Body of pancreas (tissue), 4 donors: ENCODE measurements at places on chromosomes 7 and 10.

GRCh38 chr7:1972744-1973143 is 260.0 kb downstream of the MAD1L1 start:
- DNase-seq: no peak

DNA sequence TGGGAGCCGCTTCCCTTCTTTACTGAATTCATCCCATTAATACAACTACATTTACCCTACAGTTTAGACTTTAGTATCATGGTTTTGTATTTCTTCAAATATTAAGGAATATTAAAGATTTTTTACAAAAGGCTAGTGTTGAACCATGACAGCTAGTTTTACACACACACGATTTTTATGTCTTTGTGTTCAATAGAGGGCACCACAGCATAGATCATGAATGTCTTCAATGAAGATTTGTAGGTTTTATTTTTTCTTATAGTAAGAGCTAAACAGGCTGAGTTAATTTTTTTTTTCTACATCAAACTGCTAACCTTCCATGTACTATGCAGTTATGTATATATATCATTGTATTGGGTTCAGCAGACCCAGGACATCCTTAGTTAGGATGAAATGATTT is 76.9 kb downstream of the SNX10 start:
- no peak for DNase-seq

DNA sequence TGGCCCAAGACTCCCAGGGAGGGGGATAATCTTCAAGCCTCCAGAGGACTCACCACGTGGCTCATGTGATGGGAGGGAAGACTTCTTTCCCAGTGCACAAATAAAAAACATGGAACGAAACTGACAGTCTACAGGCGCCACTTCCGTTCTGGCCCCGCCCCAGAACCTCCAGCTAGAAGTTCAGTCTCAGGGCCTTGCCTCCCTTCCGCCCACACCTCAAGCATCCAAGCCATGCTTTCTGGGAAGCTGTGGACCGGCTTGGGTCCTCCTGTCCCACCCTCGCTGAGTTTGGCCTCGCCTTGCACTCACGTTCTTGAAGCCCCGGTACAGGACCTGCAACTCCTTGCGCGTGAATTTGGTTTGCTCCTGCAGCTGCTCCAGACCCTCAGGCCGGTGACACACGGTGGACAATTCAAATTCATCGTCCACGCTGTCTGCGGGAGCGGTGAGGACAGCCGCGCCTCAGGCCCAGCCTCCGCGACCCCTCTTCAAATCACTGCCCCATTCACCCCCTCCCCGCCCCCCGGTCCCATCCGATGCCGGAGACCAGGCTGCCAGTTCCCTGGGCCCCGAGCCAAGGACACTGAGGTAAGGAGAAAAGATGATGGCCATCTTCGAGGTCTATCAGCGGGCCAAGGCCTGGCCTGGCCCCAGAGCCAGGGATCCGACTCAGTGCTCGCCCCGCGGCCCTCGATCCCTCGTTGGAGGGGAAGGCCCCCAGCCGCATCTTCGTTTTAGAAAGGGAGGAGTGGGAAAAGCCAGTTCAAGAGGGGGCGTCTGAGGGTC is 10.7 kb upstream of the OGA start:
- DNase-seq: no peak

DNA sequence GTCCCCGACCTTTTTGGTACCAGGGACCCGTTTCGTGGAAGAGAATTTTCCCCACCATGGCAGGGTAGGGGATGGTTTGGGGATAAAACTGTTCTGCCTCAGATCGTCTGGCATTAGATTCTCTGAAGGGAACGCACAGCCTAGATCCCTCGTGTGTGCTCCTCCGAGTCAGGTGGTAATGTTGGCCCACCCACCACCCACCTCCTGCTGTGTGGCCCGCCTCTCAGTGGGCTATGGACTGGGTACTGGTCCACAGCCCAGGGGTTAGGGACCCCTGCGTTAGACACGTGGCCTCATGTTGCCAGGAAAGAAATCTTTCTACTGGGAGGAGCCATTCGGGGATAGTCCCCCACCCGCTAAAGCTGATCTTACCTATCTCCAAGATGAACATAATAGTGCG is 27.0 kb downstream of the PFKFB3 start:
- DNase-seq: no peak

DNA sequence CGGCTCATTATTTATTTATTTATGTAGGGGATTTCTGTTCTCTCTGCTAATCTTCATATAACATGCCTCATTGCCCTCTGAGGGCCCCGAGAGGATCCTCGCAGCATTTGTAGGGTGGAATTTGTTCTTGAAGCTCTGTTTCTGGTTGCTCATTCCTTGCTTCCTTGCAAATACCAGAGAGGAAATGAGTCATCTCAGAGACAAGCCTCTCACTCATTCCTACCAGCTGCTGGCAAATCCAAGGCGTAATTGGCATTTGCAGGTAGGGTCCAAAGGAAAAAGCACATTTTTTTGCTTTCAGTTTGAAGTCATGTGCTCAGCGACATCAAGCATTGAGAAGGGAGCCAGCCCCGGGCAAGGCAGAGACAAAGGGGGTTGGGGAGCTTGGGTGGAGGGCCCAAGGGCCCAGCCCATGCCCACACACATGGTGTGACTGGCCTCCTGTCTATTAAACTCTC is 501.6 kb downstream of the GALNT17 start:
- no peak for DNase-seq

GRCh38 chr7:24756545-24757352 is 515 bp downstream of the GSDME start:
- peak; percentile 33 for DNase-seq

- DNase-seq: no peak
These were observed 631 bp downstream of the SUPV3L1 start for GRCh38 chr10:69180525-69181204.

GRCh38 chr10:109933984-109934565 is 10.8 kb upstream of the XPNPEP1 start:
- no peak for DNase-seq

DNA sequence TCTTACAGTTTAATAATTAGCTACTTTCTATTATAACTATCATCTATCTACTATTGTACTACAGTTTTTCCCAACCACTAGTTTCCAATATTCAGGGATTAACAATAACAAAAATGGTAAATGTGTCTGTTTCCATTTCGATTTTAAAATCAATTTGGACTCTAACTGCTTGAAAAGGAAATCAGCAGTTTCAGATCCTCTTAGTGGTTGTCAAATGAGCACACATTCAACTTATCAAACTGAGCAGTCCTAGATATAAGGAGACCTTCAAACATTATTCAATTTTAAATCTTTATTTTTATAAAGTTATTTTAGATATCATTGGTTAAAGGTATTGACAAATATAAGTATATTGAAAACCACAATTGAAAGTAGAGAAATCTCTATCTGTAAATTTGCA is 46.8 kb upstream of the CD36 start:
- no peak for DNase-seq

GRCh38 chr7:70621954-70622600 is 509.9 kb upstream of the GALNT17 start:
- no peak for DNase-seq

GRCh38 chr10:49283491-49283890 is 15.5 kb upstream of the C10orf71 start:
- no peak for DNase-seq

DNA sequence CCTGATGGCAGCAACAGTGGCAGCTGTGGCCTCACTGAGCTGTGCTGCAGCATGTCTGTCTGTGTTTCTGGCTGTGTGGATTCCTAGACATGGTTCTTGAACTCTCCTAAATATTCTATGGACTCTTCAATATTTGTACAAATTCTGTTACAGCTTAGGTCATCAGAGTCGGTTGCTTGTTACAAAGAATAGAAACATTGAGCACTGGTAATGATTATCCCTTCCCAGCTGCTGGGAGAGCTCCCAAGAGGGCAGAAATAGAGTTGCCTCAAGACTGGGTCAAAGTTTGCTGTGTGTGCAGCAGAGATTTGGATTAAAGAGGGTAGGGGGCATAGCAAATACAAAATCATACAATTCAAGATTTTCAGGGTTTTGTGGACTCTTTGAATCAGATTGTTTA is 337.1 kb upstream of the AKR1E2 start:
- DNase-seq: no peak

DNA sequence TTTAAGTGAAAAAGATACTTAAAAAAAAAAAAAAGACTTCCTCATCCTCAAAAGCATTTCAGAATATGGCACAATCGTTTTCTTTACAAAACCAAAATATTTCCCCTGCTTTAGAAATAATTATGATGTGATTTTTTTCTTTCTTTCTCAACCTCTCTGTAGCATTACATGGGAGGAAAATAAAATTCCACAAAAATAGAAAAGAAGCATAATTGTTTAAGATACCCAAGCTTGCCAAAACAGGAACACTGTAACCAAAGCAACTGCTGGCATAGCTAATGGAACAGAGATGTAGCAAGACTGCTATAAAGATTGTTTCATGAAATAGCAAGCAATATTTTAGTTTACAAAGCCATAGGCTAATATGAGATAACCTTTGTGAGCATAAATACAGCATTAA is 75.6 kb upstream of the GPR22 start:
- no peak for DNase-seq

GRCh38 chr7:69903410-69903809 is 305.1 kb downstream of the AUTS2 start:
- no peak for DNase-seq

- DNase-seq: peak; percentile 78
These were observed 5.2 kb upstream of the MYH16 start for GRCh38 chr7:99267481-99267840.

DNA sequence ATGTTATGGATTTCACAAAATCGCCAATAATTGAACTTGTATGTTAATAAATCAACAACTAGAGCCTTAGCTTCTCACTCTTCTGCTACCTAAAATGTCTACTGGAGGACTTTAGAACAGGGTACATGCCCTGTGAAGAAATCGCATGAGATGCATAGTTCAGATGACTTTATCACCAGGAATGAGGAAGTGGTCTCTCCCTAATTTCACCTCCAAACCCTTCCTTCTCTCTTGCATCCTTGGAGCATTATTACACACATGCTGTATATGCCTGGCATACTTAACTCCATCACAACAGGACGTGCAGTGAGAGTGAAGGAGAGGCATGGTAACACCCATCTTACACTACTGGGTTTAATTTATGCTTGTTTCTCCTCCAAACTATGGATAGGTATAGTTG is 27.8 kb downstream of the RHEB start:
- no peak for DNase-seq

DNA sequence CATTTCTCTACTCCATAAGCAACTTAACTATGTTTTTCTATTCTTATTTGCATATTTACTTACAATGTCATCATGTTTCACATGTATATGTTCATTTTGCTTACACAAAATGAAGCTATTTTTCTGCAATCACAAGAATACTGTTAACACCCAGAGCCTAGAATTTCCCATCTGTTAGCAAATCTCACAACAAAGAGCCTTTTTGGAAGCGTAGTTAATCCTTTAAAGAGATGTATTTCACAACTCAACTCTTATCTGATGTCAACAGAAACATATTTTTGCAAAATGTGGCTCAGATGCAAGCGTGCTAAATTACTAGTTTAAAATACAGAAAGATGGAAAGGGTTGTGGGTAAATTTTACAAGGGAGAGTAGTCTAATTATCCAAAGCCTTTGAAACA is 110.6 kb upstream of the COL1A2 start:
- no peak for DNase-seq

- DNase-seq: no peak
These were observed 21.1 kb downstream of the NCAPG2 start for GRCh38 chr7:158683541-158683940.

GRCh38 chr7:155807789-155808548 is 4.3 kb downstream of the SHH start:
- no peak for DNase-seq

- no peak for DNase-seq
These were observed 6.7 kb downstream of the CHST3 start for GRCh38 chr10:71970869-71971268.

GRCh38 chr10:107546284-107546683 is 381.8 kb upstream of the SORCS1 start:
- DNase-seq: no peak

DNA sequence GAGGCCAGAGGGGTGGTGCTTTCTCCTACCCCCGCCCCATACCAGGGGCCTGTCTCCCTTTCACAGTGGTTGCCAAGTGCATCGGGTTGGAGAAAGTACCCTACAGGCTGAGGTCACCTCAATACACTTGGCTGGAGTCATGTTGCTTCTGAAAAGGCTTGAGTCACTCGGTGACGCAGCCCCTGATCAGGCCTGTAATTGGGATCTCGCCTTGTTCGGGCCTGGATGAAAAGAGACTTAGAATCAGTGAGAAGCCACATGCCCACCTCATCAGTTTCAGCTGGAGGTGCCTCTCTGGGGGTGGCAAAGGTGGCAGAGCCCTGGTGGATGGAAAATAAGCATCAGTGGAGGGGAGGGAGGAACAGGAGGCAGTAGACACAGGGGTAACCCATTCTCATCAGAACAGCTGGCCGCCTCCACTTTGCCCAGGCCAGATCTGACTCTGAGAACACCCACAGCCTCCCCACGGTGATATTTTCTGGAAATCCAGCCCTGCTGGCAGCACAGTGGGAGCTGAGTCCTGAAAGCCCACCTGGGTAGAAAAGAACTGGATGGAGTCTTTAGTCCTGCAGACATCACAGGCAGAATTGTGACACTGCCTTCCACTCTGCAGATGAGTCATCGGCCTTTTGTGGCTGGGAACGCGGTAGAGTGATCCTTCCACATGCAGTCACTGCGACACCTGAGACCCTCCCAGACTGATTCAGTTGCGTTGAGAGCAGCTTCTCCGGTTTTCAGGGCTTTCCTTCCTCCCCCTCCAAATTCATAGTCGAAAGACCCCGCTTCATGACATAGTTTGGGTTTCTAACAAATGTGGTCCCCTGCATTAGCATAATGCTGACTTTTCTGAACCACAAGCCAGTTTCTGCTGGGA is 108.0 kb downstream of the GRK5 start:
- DNase-seq: no peak

DNA sequence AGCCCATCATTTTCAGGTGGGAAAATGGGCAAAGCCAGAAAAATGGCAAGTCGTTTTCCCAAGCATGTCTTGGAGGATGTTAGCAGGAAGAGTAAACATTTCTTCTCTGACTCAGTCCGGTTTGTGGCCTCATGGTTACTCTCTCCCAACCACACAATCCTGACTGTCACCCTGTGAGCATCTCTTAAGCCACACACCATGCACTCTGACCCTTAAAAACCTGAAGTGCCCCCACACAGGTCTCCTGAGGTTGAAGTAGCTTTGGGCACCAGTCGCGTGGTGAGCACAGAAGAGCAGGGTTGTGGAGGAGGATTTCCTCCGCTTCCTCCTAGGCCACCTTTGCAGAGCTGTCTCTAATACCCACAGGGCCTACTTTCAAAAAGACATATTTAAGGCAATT is 387.3 kb upstream of the NPVF start:
- no peak for DNase-seq

DNA sequence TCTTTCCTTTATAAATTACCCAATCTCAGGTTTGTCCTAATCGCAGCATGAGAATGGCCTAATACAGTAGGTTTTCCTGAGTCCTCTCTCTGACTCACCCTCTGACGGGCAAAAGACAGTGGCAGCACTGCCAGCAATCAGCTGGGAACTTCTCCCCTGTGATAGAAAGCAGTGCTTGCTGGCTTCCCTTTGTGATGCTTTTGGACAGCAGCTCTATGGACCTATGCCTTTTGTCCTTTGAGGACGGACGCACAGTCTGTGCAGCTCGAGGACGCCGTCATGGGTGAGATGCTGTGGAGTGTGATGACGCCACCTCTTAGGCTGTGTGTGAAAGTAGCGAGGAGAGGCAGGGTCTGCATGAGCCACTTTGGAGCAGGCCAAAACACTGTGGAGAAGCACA is 68.8 kb downstream of the KIAA1217 start:
- no peak for DNase-seq
